Neuronal stem cell (in vitro differentiated cells): ENCODE measurements at places on chromosomes 11 and 22.

- DNase-seq = no peak
These were observed 379.1 kb downstream of the MN1 start for GRCh38 chr22:27422442-27422841.

DNA sequence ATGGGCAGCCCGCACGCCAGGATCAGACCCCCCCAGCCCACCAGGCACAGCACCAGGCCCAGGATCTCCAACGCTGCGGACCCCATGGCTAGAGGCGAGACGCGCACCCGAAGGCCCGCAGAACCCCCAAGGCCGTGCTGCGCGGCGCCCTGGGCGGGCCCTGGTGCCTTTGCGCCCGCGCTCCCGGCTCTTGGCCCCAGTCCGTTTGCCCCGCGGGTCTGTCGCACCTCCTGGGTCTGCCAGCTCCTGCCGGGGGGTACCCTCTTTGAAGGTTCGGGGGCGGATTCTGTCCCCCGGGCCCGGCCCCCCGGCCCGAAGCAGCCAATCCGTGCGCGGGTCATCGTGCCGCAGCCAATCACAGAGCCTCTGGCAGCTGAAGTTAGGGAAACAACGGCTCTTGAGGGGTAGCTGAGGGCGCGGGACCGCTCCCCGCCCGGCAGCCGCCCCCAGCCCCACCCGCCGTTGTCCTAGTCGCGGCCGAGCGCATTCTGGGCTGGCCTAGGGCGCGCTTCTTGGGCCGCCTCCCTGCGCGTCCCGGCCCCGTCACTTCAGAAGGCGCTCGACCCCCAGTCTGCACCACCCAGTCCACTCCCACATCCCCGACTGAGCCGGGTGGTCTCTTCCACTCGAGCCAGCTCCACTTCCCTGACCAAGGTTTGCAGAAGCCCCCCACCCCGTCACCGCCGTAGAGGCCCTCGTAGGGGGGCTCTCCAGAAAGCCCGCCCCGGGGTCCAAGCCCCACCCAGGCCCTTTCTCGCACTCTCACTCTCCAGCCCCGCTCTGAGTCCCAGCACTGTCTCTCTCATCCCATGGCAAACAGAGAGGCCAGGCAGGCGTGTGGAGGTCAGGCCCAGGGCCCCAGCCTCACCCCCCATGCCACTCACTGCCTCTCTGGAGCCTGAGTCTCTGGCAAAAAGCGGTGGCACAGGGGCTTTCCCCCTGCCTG is at the start of gene CLDN5:
Gene CLDN5 (minus strand): TSS at position 241 of the 946 bp plus-strand sequence. CDS start 155 bp downstream, at position 86.
- peak; percentile 63 for DNase-seq

GRCh38 chr22:28341001-28341400 is 338.6 kb downstream of the TTC28 start:
- no peak for DNase-seq

- DNase-seq = no peak
These were observed 78.3 kb upstream of the AKIP1 start for GRCh38 chr11:8832571-8833260.

- no peak for DNase-seq
These were observed 29.1 kb downstream of the DRD2 start for GRCh38 chr11:113446112-113446511.

GRCh38 chr11:61102667-61103571 is 630 bp downstream of the CD5 start:
- DNase-seq = no peak

DNA sequence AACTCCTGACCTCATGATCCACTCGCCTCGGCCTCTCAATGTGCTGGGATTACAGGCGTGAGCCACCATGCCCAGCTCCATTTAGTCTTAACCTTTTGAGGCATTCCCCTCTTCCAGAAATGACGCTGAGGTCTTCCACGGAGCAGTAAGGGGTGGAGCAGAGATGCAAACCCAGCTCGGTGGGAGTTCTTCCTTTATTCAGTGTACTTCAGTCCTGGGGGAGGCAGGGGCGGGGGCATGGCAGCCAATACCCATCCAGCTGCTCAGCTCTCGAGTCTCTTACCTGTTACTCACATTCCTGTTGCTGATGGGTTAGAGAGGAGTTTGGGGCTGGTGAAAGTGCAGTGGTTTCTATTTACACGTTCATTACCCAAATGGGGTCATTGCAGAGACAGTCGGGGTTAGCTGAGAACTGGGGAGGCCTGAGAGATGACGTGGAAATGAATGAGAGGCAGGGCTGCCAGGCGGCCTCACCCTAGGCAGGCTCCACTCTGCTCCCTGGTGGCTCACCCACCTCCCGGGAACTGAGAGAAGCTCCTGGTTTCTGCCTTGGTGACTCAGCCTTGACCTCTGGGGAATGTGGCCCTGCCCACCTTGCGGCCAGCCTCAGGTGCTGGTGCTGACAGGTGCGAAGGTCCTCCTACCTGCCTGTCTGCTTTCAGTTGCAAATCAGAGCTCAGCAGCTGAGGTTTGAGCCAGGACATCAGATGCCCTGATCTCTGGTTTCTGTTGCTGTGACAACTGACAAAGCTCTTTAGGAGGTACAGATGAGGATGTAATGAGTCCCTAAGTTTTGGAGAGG is 13.4 kb upstream of the ST14 start:
- DNase-seq = no peak

DNA sequence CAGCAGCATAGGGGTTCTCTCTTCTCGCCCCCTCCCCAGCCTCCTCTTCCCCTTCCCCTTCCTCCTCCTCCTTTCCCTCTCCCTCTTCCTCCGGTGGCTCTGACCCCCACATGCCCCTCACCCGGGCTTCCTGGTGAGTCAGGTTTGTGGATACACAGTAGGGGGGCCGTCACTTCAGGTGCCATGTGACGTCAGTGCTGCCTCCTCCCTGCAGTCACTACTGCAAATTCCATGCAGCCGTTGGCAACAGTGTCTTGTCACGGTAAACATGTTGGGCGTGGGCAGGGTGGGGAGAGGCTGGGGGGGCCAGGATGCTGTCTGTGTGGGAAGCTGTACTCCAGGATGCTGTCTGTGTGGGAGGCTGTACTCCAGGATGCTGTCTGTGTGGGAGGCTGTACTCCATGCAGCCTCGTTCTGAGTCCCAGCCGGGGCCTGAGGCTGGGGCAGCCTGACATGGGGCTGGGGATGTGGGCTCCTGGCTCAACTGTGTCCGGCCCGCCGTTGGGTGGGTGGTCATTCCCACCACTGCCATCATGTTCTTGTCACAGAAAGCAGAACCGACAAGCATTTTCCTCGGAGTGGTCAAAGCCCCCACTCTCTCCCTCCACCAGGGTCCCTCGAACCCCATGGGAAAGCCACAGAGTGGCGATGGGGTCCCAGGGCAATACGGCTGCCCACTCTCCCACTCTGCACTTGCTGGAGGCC is 2.4 kb upstream of the MUC2 start:
- DNase-seq = no peak
